DMS79 (cell line): ENCODE measurements at places on chromosomes 12 and 14.

GRCh38 chr14:80618751-80619329 is 322.7 kb downstream of the CEP128 start:
- DNase-seq = no peak

- DNase-seq = no peak
These were observed 95.9 kb downstream of the SINHCAF start for GRCh38 chr12:31230004-31230403.

DNA sequence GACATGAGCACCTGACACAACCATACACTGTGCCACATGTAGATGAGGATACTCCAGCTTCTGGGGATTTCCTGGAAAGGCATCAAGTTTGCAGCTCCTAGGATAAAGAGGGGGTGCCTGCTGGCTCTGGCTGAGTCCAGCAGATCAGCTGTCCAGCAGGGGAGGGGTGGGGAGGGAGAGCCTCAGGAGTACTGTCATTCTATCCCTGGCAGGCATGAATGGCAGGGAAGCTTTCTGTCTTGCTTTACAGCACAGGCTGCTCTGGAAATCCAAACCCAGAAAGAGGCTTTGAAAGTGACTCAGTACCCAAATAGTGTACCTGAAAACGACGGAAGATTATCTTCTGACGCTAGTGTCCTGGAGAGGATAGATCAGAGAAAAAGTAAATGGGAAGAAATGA is 32.2 kb downstream of the SLC8A3 start:
- no peak for DNase-seq

DNA sequence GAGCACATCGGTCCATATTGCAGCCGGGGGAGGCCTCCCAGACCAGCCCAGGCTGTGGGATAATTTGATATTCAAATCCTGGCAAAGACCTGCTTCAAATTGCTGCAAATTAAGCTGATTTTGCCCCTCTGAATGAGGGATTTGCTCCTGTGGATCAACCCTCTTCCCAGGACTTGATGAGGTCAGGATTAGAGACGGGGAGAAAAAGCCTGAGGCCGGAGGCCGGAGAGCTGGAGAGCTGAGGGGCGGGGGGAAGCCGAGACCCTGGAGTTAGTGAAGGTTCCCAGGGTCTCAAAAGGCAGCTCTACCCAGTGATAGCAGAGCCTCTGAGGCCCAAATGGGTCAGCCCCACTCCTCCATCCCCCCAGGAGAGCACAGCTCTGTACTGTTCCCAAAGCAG is 17.5 kb upstream of the VSX2 start:
- DNase-seq = no peak

DNA sequence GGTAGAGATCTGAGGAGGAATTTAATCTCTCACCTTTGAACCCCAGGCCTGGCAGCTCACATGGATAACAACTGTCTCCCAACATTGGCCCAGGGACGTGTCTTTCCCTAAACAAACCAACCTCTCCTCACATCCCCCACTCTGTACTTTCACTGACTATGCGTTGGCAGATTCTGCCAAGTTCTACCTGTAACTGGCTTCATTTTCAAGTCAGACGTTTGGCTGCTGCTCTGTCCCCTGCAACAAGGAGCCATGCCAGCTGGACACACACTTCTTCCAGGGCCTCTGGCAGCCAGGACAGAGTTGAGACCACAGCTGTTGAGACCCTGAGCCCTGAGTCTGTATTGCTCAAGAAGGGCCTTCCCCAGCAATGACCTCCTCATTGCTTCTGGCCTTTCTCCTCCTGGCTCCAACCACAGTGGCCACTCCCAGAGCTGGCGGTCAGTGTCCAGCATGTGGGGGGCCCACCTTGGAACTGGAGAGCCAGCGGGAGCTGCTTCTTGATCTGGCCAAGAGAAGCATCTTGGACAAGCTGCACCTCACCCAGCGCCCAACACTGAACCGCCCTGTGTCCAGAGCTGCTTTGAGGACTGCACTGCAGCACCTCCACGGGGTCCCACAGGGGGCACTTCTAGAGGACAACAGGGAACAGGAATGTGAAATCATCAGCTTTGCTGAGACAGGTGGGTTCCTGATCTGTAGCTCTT is at the start of gene INHBC:
Gene INHBC (plus strand): TSS at position 268 of the 707 bp plus-strand sequence. CDS start 103 bp downstream, at position 371.
- no peak for DNase-seq

- DNase-seq = no peak
These were observed 1090.8 kb downstream of the BCL11B start for GRCh38 chr14:98181241-98181640.

GRCh38 chr14:105855246-105855892 is 329.0 kb downstream of the TMEM121 start:
- no peak for DNase-seq

DNA sequence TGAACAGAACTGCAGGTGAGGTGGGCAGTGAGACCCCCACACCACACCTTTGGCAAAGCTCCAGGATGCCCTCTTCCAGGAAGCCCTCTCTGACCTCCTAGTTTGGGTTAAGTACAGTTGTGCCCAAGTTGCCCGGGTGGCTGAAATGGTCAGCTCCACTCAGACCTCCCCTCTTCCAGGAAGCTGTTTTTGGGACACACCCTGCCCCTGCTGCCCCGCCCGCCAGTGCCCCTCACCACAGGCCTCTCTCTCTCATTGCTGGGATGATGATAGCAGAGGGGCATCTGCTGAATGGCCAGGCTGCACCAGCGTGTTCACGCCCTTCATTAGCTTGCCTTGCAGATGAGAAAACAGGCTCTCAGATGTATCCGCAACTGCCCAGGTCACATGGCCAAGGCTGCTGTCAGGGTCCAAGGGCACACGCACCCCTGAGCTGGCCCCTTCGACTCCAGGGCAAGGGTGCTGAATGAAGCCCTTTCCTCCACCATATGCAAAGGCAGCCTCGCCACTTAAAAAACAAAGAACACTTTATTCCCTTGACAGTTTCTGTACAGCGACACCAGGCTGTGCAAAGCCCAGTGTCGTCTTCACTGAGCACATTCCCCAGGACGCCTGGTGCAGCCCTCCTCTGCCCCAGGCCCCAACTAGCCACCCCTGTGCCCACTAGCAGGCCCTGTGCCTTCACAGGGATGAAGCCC is 15.5 kb downstream of the SLC25A29 start:
- DNase-seq = no peak

GRCh38 chr14:32724867-32725471 is 213.7 kb upstream of the NPAS3 start:
- DNase-seq = no peak
